SK-N-SH (cell line): ENCODE measurements at places on chromosomes 2 and 18. TPM values are rescaled to one million over a fixed set of nuclear protein-coding genes. Genes with fewer than 3 reads are reported as not detected.

Gene IL36B
- not detected in 2 replicates for polyA plus RNA-seq

Gene RAPGEF4
- polyA plus RNA-seq, result 0.30 and 1.2 TPM in 2 replicates

Gene CMPK2
- 0.86 and 1.1 TPM in 2 replicates for polyA plus RNA-seq

Gene TLX2
- polyA plus RNA-seq, result 24.5 and 25.6 TPM in 2 replicates

Gene RMDN2
- 7.3 and 15.3 TPM in 2 replicates for polyA plus RNA-seq

Gene CROCC2
- not detected in 2 replicates for polyA plus RNA-seq

Gene MTCL1
- polyA plus RNA-seq, result 28.0 and 33.5 TPM in 2 replicates

Gene TXNL4A
- 86.9 and 158 TPM in 2 replicates for polyA plus RNA-seq

Gene SERPINB3
- 0.07 TPM in 1 of 2 replicates, not detected in the other for polyA plus RNA-seq

Gene FOXD4L1
- polyA plus RNA-seq, result 0.10 and 0.13 TPM in 2 replicates

Gene DLGAP1
- polyA plus RNA-seq, result not detected in 2 replicates

Gene SLC9A4
- polyA plus RNA-seq, result 0.07 and 0.11 TPM in 2 replicates

Gene ZNF236
- 4.2 and 6.0 TPM in 2 replicates for polyA plus RNA-seq

- H3K4me1 ChIP-seq, result peaks cover 27% of the 10 kb centered on the region
- peak; percentile 76 for DNase-seq
- peak overlapping the region; percentile 100 for H3K4me3 ChIP-seq
- peak overlapping the region; percentile 84 for H3K27ac ChIP-seq
- H3K27me3 ChIP-seq, result no peaks in the 10 kb centered on the region
Observed at GRCh38 chr2:3377279-3377611, 373 bp downstream of the EIPR1 start.

DNA sequence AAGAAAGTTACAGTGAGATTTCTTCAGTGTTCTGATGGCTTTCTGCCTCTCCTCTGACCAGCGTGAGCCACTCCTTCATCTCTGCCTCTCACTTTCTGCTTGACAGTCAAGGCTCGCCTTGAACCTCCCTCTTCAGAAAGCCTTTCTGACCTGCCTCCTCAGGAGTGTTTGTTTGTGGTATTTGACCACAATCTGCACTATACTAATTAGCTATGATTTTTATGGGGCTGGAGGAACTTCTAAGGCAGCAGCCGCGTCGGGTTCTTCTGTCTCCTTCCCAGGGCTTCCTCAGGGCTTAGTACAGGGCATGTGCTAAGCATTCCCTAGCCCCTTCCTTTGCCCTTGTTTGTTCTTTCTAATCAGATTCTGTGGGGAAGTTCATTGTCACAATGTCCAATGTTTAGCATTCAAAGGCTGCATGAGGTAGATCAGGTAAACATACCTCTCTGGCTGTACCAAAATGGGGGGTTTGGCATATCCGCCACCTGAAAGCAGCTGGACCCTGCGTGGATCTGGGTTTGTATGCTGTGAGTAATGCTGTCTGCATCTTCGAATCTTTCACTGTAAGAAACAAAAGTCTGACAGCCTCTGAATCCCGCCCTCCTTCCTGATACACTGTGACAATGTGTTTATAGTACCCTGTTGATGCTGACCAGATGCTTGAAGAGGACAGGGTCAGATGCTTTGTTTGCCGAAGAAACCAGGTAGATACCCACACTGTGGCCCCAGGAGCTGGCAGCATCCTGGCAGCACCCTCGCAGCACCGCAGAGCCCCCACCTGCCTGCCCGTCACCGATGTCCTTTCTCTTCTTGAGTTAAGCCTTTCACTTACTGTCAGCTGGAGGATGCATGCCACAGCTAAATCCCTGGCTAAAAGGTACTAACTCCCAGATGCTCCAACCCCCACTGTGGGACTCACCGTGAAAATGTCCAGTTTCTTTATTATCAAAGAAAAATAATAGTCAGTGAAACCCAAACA lies 260.8 kb upstream of the HDAC4 start:
- no peak overlapping the region for H3K4me3 ChIP-seq
- H3K27ac ChIP-seq, result no peak overlapping the region
- no peak for DNase-seq
- no peaks in the 10 kb centered on the region for H3K4me1 ChIP-seq
- no peaks in the 10 kb centered on the region for H3K27me3 ChIP-seq
- no peaks in the 10 kb centered on the region for H3K36me3 ChIP-seq

DNA sequence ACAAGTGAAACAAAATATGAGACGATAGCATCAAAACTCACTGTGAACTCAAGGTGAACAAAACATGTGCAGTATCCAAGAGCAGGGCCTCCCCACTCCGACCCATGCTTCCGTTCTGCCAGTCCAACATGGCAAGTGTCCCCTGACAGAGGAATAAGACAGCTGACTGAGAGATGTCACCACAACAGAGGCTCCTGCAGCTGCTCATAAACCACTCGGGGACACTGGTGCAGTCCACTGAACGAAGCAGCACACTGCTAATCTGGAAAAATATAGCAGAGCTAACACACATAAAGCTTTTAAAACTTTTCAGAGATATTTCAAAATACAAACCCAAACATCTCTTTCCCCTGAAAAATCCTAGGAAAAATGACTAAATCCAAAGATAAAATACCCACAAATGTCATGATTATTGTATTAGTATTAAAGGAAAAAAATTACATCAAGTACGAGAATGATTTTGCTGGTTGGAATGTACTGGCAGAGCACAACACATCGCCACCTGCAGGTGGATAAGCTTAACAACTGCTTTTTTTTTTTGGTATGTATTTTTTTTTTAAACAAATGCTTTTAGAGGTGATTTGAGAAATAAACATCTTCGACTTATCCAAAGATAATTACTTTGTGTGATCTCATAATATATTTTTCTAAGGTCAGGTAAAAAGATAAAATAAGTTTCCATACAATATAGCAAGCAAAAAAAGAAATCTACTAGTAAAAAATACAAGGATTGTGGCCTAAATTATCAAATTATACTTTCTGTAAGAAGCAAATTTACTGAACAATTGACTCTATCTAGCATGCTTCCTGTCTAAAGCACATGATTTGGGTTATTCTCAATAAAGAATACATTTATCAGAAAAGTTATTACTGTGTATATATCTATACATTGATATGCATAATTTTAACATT lies 18.6 kb downstream of the THADA start:
- peak; percentile 49 for DNase-seq
- no peaks in the 10 kb centered on the region for H3K4me1 ChIP-seq
- no peak overlapping the region for H3K4me3 ChIP-seq

GRCh38 chr2:26740890-26741302 lies 23.2 kb upstream of the SLC35F6 start:
- no peaks in the 10 kb centered on the region for H3K4me1 ChIP-seq
- no peak overlapping the region for H3K27ac ChIP-seq
- no peaks in the 10 kb centered on the region for H3K27me3 ChIP-seq
- H3K36me3 ChIP-seq, result no peaks in the 10 kb centered on the region
- H3K4me3 ChIP-seq, result no peak overlapping the region
- peak; percentile 12 for DNase-seq

GRCh38 chr18:50125456-50125855 lies 69.5 kb downstream of the MYO5B start:
- no peaks in the 10 kb centered on the region for H3K27me3 ChIP-seq
- no peak overlapping the region for H3K4me3 ChIP-seq
- no peaks in the 10 kb centered on the region for H3K4me1 ChIP-seq
- H3K36me3 ChIP-seq, result no peaks in the 10 kb centered on the region
- no peak overlapping the region for H3K27ac ChIP-seq
- no peak for DNase-seq

- H3K36me3 ChIP-seq, result no peaks in the 10 kb centered on the region
- H3K4me1 ChIP-seq, result peaks cover 28% of the 10 kb centered on the region
- peak overlapping the region; percentile 90; the same call in 1 of the 2 replicates for H3K27ac ChIP-seq
- no peak for DNase-seq
- H3K27me3 ChIP-seq, result no peaks in the 10 kb centered on the region
Observed at GRCh38 chr18:23257686-23258565, 122.6 kb downstream of the CABLES1 start.

- DNase-seq, result no peak
- no peaks in the 10 kb centered on the region for H3K27me3 ChIP-seq
- H3K36me3 ChIP-seq, result no peaks in the 10 kb centered on the region
- H3K27ac ChIP-seq, result no peak overlapping the region
- H3K4me3 ChIP-seq, result no peak overlapping the region
Observed at GRCh38 chr2:18647731-18648130, 58.4 kb upstream of the NT5C1B start.

GRCh38 chr2:58914733-58915505 lies 673.8 kb upstream of the FANCL start:
- H3K36me3 ChIP-seq, result no peaks in the 10 kb centered on the region
- no peak overlapping the region for H3K4me3 ChIP-seq
- peaks cover 4% of the 10 kb centered on the region; the same call in 1 of the 2 replicates for H3K4me1 ChIP-seq
- no peak overlapping the region for H3K27ac ChIP-seq
- no peaks in the 10 kb centered on the region for H3K27me3 ChIP-seq

DNA sequence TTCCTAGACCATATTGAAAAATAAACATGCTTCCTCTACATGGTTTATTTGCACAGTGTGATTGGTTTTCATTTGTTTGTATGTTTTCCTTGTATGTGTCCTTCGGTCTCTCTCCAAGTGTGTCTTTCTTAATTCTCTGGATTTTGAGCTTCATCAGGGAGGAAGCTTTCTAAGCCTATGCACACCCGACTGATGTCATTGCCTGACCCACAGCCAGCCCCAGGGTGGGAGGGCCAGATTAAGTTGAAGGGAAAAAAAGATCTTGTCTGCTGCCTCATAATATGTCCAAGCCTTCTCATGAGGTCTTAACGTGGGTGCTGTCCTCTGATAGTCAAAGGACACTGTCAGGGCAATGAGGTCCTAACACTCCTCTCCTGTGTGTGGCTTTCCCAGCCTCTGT lies 115.2 kb downstream of the MARCHF4 start:
- no peaks in the 10 kb centered on the region for H3K27me3 ChIP-seq
- H3K4me3 ChIP-seq, result no peak overlapping the region
- no peak for DNase-seq
- no peaks in the 10 kb centered on the region; the same call in 1 of the 2 replicates for H3K36me3 ChIP-seq
- H3K27ac ChIP-seq, result no peak overlapping the region
- no peaks in the 10 kb centered on the region for H3K4me1 ChIP-seq

DNA sequence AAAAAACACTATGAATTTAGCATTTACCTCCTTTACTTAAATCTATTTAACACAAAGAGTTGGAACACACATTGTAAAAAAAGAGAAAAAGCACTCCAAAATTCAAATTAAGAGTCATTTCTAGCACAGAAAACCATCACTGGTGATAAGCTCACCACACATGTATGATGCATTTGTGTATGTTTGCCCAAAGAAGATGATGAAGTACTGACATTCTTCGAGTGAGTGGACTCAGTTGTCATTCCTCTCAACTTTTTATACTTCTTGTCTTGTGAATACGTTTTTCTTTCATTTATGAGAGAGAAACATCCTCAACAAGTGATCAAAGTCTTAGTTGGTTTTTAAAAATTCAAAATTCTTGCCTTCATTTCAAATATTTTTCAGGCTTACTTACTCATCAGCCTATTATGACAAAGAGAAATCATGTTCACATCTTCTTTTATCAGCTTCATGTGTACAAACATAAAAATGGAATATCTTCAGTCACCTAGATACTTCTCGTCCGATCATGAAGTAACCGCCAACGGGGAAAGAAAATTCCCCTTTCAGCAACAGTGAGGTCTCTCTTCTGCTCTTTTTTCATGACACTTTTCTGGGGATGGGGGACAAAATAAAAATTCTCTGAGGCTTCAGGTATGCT lies 1.5 kb downstream of the DSEL start:
- H3K36me3 ChIP-seq, result no peaks in the 10 kb centered on the region; the same call in 1 of the 2 replicates
- no peaks in the 10 kb centered on the region for H3K27me3 ChIP-seq
- peak overlapping the region; percentile 84 for H3K4me3 ChIP-seq

DNA sequence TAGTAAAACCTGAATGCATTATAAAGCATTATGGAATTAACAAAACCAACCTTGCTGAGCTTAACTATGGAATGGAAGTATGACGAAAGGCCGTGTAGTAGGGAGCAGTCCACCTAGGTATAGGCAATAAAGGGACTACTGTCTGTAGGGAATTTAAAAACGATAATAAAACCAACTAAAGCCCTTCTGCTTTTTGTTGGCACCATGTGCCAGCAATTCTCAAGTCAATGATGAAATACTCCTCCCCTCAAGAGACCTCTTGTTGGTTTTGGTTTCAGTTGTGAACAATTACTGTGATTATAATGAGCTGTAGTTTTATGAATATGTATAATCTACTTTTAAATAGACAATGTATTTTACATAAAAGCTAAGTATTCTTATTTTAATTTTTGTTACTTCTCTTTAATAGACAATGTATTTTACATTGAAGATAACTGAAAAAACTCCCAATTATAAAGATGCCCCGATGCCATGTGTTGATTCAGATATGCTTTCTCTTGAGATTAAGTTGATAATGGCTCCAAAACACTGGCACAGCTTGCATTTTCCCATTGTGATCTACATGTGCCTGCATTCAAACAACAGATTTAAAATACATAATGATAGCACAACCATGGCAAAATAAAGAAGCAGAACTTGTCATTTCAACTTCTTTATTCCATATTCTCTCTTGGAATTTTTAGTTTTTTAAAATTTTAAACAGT lies 55.5 kb upstream of the ZDBF2 start:
- H3K4me1 ChIP-seq, result peaks cover 16% of the 10 kb centered on the region
- DNase-seq, result no peak
- no peak overlapping the region for H3K4me3 ChIP-seq

DNA sequence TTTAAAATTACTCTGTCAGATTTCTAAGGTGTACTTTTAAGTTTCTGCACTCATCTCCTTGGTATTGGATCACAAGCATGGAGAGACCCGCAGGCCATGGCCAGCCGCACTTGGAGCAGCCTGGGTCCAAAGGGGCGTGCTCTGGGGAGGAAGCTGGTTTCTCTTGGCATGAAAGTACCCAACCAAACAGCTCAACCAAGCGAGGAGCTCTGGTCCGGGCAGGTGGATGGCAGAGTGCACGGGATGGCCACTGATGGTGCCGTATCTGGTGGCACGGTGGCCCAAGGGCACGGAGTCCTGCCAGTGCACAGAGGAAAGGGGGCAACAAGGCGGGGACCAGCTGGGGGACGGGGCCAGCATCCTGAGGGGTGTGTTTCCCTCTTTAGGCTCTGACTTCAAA lies 32.2 kb upstream of the MCFD2 start:
- H3K27me3 ChIP-seq, result no peaks in the 10 kb centered on the region
- DNase-seq, result no peak
- H3K27ac ChIP-seq, result no peak overlapping the region
- no peaks in the 10 kb centered on the region for H3K4me1 ChIP-seq
- no peak overlapping the region for H3K4me3 ChIP-seq

- H3K27me3 ChIP-seq, result no peaks in the 10 kb centered on the region
- H3K4me3 ChIP-seq, result no peak overlapping the region
- DNase-seq, result no peak
- H3K4me1 ChIP-seq, result peaks cover 16% of the 10 kb centered on the region
Observed at GRCh38 chr2:67701011-67701410, 303.9 kb downstream of the ETAA1 start.

GRCh38 chr2:189046320-189046719 lies 72.1 kb downstream of the COL3A1 start:
- H3K4me1 ChIP-seq, result peaks cover 4% of the 10 kb centered on the region; the same call in 1 of the 2 replicates
- H3K36me3 ChIP-seq, result peaks cover 28% of the 10 kb centered on the region
- H3K27me3 ChIP-seq, result no peaks in the 10 kb centered on the region
- H3K4me3 ChIP-seq, result no peak overlapping the region
- no peak for DNase-seq

DNA sequence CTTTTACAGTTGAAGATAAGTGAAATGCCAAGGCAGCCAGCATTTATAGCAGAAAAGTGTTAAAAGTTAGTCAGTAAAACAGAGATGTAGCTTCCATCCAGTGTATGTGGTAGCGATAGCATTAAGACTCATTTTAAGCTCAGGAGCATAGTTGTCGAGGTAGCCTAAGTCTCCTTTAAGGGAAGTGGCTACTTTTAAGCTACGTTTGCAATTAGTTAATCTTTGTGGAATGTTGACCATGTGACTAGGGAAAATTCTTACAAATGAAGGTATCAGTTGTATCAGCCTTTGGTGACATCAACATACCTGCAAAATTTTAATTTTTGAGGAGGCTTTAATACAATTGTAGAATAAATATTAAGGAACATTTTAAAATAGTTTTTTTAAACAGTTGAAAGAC lies 61.9 kb downstream of the LHCGR start:
- no peak for DNase-seq
- no peak overlapping the region for H3K27ac ChIP-seq
- no peak overlapping the region for H3K4me3 ChIP-seq
- no peaks in the 10 kb centered on the region for H3K4me1 ChIP-seq
- H3K27me3 ChIP-seq, result no peaks in the 10 kb centered on the region
